GM06990 (cell line): ENCODE measurements at places on chromosomes 12 and 14.

DNA sequence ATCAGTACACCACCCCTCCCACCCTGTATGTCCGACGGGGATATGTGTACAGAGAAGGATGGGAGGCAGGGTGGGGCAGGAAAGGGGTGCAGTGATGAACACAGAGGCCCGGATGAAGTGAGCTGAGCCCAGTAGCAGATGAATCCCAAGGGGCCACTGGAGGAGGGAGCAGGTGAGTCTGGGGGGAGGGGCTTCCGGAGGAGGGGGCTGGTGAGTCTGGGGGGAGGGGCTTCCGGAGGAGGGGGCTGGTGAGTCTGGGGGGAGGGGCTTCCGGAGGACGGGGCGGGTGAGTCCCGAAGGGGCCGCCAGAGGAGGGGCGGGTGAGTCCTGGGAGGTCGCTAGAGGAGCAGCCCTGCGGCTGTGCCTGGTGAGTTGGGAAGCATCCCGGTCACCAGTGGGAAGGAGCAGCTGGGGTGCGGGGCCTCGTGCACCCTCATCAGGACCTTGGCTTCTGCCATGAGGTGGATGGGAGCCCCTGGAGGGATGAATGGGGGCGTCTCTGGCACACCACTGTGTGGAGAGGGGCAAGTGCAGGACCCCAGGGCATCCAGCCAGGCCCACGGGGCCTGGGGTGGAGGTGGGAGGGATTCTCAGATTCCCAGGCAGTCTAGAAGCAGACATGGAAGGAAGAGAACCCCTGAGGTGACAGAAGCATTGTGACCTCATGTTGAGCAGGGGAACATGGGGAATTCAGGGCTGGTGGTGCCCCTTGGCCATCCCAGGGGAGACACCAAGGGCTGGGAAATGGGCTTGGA is 14.0 kb downstream of the BEGAIN start:
- DNase-seq: no peak

- DNase-seq: no peak
Measured at GRCh38 chr12:9333161-9333560, 125.0 kb upstream of the PZP start.

GRCh38 chr12:13592063-13592942 is 389.1 kb downstream of the GRIN2B start:
- DNase-seq: peak; percentile 18

DNA sequence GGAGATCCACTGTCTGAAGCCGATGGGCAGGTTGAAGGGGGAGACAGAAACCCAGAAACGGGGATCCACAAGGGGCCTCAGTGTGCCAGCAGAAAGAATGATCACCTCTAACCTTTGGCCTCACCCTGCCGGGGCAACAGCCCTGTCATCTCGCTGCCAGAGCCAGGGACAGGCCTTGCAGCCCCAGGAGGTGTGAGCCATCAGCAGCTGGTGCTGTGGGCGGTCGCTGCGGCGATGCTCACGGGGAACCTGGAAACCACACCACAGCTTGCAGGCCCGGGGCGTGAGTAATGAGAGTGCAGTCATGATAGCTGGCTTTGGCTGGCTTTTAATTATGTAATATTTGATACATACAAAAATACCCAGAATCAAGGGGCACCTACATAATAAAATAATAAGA is 4.7 kb upstream of the TTC7B start:
- peak; percentile 67 for DNase-seq

DNA sequence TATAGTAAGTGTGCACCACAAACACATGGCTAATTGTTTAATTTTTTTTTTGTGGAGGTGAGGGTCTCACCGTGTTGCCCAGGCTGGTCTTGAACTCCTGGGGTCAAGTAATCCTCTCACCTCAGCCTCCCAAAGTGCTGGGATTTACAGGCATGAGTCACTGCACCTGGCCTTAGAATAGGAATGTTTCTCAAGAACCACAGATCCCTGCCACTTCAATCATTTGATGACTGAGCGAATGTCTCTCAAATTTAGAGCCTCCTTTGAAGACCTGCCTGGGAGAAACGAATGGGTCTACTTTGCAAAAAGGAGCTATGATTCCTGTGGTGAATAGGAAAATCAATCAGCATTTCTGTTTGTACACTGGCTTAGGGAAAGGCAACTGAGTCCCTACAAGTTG is 33.5 kb upstream of the CHST11 start:
- DNase-seq: no peak

DNA sequence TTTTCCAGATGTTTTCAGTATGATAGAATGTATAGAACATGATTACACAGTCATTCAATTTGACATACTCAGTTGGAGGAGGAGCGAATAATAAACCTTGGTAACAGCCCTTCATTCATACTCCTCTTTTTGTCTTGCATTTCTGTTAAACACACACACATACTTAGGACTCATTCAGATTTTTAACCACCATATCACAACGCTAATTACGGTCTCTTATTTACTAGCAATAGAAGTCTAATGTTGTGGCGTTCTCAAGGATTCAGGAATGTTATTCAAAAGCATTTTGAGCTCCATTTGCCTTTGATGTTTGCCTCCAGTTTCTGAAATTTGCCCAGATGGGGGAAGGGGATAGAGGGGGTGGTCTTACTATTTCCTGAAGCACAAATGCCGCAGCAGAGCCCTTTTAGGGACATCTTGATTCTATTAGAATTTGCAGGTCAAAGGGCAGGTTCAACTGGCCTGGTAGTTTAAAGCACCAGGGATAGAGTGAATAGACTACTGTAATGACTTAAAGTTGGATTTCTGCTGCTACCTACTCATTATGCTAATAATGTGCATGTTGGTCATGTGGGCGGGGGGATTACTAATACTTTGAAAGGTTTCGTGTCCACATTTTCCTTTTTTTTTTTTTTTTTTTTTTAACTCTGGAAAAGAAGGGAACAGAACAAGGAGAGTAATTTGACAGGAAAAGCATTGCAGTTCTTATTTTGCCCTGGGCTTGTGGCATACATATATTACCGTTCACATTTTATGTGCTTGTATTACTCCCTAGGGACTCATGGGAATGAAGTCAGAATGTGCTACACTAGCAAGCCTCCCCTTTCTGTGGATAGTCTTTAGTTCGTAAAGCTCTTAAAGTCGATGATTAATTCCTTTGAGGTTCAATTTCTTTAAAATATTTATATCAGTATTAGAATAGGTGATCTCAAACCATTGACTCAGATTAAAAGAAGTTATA is 226.8 kb downstream of the FBXL14 start:
- no peak for DNase-seq

GRCh38 chr12:124852329-124852831 is 11.3 kb downstream of the SCARB1 start:
- DNase-seq: no peak

- DNase-seq: no peak
Measured at GRCh38 chr14:71739273-71739990, 192.8 kb upstream of the RGS6 start.

DNA sequence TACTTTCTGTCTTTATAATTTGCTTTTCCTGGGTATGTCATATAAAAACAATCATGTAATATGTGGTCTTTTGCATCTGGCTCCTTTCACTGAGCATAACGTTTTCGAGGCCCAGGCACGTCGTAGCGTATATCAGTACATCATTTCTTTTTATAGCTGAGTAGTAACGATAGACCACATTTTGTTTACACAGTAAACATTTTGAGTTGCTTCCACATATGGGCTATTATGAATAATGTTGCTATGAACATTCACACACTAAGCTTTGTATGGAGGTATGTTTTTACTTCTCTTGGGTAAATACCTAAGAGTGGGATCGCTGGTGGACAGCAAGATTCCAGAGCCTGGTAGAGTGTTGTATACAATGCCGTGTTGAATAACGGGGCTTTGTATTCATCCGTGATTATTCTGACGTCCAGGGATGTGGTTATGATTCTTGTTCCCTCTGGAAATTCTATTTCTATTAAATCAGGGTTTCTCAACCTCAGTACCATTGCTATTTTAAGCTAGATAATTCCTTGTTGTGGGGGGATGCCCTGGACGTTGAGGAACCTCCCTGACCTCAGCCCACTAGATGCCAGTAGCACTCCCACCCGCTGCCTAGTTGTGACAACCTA is 38.9 kb upstream of the CIT start:
- DNase-seq: no peak

DNA sequence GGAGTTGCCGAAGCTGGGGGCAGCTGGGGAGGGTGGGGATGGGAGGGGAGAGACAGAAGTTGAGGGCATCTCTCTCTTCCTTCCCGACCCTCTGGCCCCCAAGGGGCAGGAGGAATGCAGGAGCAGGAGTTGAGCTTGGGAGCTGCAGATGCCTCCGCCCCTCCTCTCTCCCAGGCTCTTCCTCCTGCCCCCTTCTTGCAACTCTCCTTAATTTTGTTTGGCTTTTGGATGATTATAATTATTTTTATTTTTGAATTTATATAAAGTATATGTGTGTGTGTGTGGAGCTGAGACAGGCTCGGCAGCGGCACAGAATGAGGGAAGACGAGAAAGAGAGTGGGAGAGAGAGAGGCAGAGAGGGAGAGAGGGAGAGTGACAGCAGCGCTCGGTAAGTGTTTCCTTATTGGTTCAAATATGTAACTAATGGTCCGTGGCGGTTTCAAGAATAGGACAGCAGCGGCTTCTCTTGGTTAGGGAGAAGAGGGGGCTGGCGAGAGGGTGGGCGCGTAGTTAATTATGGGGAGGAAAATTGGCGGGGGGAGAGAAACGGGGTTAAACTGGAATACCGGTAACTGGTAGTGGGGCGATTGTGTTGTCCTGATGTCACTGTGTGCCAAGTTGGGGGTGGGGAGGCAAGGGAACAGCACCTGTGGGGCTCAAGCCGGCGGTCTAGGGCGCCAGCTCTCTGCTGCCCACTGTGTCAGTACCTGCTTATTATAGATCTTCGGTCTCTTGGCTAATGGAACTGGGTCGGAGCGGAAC is 8.4 kb downstream of the HOXC8 start:
- DNase-seq: no peak

GRCh38 chr12:84166812-84167211 is 745.8 kb downstream of the SLC6A15 start:
- DNase-seq: no peak

DNA sequence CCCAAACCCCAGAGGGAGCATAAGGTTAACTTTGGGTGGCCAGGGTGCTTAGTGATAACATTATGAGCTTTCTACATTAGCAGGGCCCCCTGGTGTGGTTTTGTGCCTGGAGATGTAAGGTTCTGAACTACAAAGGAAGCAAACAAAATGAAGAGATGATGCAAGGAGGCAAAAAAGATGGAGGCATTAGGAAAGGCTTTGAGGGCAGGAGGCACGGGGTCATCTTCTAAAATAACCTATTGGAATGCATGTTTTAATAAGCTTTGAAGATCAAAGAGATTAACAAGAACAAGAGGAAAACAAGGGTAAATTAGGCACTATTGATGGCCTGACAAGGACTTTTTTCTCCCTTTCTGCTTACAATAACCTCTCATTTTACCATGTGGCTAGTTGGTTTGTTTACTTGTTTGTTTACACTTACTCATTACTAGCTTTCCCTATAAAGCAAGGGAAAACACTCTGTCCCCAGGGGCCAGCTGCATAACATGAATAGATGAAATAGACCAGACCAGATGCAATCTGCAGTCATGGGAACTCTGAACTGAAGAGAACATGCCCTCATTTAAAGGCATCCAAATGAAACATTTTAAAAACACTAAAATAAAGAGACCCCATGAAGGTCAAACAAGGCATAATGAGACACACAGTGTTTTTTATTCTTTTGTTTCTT is 390.3 kb downstream of the DIO2 start:
- DNase-seq: no peak

GRCh38 chr12:76874491-76875190 is 4.2 kb downstream of the CSRP2 start:
- DNase-seq: no peak

DNA sequence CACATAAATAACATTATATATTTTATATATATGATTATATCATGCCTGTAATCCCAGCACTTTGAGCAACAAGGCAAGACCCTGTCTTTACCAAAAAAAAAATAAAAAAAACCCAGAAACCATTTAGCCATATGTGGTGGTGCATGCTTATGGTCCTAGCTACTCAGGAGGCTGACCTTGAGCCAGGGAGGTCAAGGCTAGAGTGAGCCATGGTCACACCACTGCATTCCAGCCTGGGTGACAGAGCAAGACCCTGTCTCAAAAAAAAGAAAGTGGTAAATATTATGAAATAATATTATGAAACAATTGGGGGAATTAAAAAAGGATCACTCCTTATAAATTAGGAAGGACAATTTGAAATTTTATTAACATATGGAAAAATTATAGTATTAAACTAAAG is 16.0 kb downstream of the RAD51B start:
- DNase-seq: no peak

DNA sequence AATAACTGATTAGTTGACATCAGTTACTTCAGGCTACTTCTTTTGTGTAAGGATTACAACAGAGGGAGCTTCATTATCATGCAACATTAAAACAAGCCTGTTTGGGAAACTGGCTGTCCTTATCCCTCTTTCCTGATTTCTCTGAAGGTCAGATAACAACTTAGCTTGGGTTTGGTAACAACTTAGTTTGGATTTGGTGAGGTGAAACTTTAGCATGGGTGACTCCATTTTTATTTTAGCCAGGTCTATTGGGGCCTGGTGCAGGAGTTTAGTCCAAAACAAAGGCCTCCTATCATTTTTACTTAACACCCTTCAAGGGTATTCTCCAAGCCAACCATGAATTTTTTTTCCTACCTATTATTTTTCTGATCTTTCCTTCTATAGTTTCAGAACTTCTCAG is 1.1 kb upstream of the ZFYVE1 start:
- no peak for DNase-seq

- no peak for DNase-seq
Measured at GRCh38 chr12:86138770-86139169, 117.4 kb downstream of the MGAT4C start.

GRCh38 chr12:1534748-1535147 is 59.6 kb downstream of the FBXL14 start:
- DNase-seq: peak; percentile 48

- DNase-seq: no peak
Measured at GRCh38 chr12:79635676-79636075, 55.1 kb downstream of the PAWR start.

- DNase-seq: no peak
Measured at GRCh38 chr12:100433701-100434100, 40.0 kb upstream of the NR1H4 start.

DNA sequence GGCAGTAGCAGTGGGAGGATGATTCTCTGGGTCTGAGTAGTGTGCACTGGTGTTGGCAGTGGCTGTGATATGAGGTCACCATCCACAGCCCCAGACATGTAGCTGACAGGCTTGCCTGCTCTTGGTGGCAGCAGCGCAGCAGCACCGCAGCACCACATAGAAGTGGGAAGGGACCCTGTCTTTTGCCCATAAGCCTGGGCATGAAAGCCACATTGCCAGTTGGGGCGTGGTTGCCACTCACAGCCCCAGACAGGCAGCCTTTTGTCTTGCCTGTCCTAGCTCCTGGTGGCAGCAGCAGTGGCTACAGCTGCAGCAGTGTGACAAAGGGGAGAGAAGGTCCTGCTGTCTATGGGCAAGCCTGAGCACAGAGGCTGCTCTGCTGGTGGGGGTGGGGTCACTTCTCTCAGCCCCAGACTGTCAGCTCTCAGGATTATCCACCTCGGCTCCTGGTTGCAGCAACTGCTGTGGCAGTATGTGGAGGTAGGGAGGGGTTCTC is 71.5 kb downstream of the BRMS1L start:
- no peak for DNase-seq

GRCh38 chr12:102879144-102879763 is 37.8 kb downstream of the PAH start:
- DNase-seq: peak; percentile 13

GRCh38 chr12:128004383-128004938 is 262.5 kb upstream of the TMEM132C start:
- DNase-seq: no peak

- DNase-seq: no peak
Measured at GRCh38 chr14:65228956-65229747, 126.8 kb upstream of the MAX start.
